ENCODE measurements at places on chromosomes 2 and 18.

DNA sequence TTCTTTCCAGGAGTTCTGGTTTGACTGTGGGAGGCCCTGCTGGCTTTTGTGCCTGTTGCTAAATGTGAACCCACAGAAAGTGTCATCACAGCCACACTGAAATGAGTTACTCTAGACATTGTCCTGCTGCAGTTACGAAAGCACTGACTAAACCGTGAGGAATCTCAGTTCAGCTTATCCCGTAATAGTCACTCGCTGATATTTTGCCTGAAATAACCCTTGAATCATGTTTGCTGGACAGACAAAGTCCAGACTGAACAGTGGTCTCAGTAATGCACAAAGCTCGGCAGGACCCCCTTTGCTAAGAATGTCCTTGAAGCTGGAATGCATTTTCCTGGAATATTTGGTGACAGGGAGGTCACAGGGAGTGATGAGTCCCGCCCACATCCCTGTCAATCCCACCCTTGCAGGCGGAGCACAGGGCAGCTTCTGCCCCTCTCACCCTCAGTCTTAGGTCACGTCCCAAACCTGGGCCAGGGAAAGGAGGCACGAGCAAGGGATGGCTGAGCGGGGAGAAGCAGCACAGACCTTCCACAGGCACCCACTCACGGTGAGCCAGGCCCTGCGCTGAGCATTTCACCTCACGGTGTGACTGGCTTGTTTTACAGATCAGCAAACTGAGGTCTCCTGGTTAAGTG, 53.4 kb downstream of the ADI1 start:
- peaks cover 30% of the 10 kb centered on the region for H3K36me3 ChIP-seq
- H3K4me1 ChIP-seq: peaks cover 32% of the 10 kb centered on the region
- no peak for DNase-seq
- H3K27me3 ChIP-seq: peaks cover 5% of the 10 kb centered on the region
- H3K27ac ChIP-seq: no peak overlapping the region

GRCh38 chr2:238996331-238997136, 148.6 kb downstream of the TWIST2 start:
- H3K27ac ChIP-seq: no peak overlapping the region
- peaks cover 29% of the 10 kb centered on the region for H3K4me1 ChIP-seq
- peaks cover 12% of the 10 kb centered on the region for H3K27me3 ChIP-seq
- H3K36me3 ChIP-seq: peaks cover 8% of the 10 kb centered on the region
- DNase-seq: no peak
- no peak overlapping the region for H3K4me3 ChIP-seq

DNA sequence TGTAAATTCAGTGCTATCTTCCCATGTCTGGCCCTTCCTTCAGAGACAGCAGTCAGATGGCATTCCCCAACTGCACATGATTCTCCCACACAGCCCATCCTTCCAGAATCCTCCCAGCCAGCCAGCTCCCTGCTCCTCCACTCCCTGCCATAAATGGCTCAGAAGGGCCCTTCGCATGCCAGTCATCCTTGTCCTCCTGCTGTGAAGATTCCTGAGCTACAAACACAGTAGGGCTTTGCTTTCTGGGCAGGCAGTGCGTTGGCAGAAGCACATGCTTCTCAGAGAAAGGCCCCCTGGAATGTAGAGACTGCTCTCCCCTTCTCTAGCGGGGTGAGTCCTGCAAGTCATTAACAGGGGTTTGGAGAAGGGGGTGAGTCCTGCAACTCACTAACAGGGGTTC, 71.9 kb downstream of the TEX51 start:
- DNase-seq: no peak
- H3K36me3 ChIP-seq: peaks cover 4% of the 10 kb centered on the region
- no peak overlapping the region for H3K27ac ChIP-seq
- H3K27me3 ChIP-seq: peaks cover 18% of the 10 kb centered on the region

GRCh38 chr2:33764551-33764950, 165.5 kb upstream of the FAM98A start:
- H3K27ac ChIP-seq: peak overlapping the region; percentile 86
- peaks cover 8% of the 10 kb centered on the region for H3K36me3 ChIP-seq
- DNase-seq: no peak
- no peaks in the 10 kb centered on the region for H3K27me3 ChIP-seq

DNA sequence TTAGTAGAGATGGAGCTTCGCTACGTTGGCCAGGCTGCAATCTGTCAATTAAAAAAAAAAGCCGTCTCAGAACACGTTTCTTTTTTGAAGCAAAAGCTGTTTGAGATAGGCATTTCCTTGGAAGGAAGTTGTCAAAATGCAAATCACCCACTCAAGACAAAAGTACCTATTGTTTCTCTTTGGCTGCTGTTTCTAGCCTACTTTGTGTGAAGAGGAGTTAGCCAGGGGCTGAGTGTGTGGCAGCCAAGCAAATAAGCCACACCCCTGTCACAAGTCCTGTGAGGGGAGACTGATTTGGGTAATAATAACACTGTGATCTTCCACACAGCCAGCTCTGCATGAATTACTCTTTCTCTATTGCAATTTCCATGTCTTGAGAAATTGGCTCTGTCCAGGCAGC, 47.4 kb upstream of the CDCA7 start:
- H3K4me3 ChIP-seq: no peak overlapping the region
- DNase-seq: no peak
- peaks cover 3% of the 10 kb centered on the region for H3K27me3 ChIP-seq
- H3K36me3 ChIP-seq: peaks cover 4% of the 10 kb centered on the region
- H3K27ac ChIP-seq: peak overlapping the region; percentile 12
- peaks cover 6% of the 10 kb centered on the region for H3K4me1 ChIP-seq

DNA sequence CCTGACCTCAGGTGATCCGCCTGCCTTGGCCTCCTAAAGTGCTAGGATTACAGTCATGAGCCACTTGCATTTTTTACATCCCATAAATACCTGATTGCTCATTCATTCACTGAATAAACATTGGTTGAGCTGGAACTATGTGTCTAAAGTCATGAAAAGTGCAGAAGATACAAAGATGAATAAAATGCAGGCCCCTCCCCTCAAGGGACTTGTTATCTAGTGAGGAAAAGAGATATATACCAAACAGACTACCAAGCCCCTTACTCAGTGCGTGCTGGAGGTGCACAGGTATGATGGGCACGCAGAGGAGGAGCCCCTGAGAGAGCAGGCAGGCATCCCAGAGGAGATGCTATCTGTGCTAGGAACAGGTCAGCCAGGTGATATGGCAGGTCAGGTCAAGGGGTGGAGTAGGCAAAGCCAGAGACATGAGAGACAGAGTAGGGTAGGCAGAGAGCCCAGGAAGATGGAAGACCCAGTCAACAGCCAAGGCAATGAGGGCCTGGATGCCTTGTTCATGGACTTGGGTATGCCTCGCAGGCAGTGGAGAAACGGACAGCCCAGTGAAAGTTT, 7.7 kb downstream of the FHL2 start:
- H3K4me3 ChIP-seq: no peak overlapping the region
- peaks cover 54% of the 10 kb centered on the region for H3K36me3 ChIP-seq
- H3K27me3 ChIP-seq: peaks cover 7% of the 10 kb centered on the region
- peak overlapping the region; percentile 64 for H3K27ac ChIP-seq
- no peak for DNase-seq

DNA sequence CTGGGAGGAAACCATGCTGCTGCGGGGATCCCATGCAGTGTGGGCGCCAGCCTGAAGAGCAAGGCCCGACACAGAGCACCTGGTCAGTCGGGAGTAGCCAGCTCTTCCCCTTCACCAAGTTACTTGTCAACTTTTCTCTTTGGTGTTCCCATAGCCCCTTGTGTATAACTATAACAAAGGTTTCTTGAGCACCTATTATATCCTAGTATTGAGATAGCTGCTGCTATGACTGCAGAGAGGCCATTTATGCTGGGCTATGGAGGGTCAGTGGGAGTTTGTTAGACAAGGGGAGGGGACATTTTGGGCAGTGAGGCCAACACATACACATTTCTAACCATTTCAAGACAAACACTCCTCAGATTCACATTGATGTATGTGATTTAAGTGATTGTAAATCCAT, 10.8 kb downstream of the HK2 start:
- peaks cover 20% of the 10 kb centered on the region for H3K36me3 ChIP-seq
- no peak overlapping the region for H3K4me3 ChIP-seq

DNA sequence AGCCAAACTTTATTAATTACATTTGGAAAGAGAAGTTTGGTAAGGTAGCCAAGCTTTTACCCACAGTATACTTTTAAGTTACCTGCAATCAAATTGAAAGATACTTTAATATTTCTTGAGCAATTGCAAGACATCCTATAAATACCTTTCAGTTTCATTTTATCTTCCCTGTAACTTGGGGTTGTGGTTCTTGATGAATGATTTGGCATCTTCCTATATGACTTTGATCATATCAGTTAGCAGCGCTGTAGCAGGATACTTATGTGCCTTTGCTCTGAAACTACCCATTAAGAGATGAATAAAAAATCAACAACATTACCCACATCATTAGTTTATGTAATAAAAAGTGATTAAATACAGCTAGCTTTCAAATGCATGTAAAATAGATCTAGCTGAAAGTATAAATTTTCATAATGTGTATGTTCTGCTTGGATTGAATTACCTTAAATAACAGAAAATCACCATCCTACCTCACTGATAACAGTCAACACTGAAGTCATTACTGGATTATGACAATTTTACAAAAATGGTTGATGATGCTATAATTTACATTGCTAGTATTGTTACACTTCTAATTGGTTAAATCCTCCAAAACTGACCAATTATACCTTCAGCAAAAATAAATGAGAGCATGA, 50.4 kb downstream of the MMADHC start:
- no peaks in the 10 kb centered on the region for H3K27me3 ChIP-seq
- no peak overlapping the region for H3K4me3 ChIP-seq
- no peak overlapping the region for H3K27ac ChIP-seq
- H3K36me3 ChIP-seq: no peaks in the 10 kb centered on the region
- H3K4me1 ChIP-seq: peaks cover 7% of the 10 kb centered on the region
- DNase-seq: no peak

DNA sequence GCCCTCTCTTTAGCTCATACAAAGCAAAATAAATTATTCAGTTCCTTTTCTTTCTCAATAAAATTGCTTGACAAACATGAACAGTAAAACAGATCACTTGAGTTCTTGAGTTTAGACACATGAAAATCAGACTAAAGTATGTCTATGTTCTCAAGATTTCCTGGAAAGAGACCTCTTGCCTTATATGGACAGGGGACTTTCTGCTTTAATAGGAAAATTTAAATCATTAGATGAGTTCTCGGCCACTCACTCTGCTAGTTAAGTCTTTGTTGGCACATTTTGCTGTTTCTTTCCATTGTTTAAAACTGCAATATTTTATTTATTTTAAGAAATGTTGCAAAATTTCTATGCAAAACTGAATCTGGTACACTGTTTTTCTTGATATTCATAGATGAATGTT, 207.8 kb downstream of the RND3 start:
- H3K27ac ChIP-seq: no peak overlapping the region
- no peak for DNase-seq
- H3K4me3 ChIP-seq: no peak overlapping the region

GRCh38 chr2:88724643-88725332, 33.3 kb downstream of the RPIA start:
- peaks cover 26% of the 10 kb centered on the region for H3K4me1 ChIP-seq
- peak overlapping the region; percentile 39 for H3K27ac ChIP-seq
- peaks cover 84% of the 10 kb centered on the region for H3K36me3 ChIP-seq
- DNase-seq: no peak
- no peaks in the 10 kb centered on the region for H3K27me3 ChIP-seq

DNA sequence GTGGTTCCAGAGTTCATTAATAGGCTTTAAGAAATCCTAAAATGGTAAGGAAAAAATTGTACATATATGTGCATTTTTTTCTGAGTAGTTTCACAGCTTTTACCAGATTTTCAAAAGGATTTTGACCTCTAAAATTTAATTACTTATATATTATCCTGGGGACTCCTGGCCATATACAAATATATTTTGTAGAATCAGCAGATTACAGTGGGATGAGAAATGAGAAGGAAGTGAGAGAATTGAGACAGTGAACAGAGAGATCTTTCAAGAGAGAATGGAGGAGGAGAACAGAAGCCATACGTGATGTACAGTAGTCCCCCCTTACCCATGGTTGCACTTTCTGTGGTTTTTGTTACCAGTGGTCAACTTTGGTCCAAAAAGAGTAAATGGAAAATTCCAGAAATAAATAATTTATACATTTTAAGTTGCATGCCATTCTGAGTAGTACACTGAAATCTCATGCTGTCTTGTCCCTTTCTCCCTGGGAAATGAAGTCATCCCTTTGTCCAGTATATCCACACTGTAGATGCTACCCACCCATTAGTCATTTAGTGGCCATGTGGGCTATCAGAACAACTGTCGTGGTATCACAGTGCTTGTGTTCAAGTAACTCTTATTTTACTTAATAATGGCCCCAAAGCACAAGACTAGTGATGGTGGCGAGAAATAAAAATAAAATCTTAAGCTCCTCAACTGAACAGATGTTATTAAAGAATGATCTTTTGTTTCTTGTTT, 130.4 kb upstream of the MYO3B start:
- H3K36me3 ChIP-seq: peaks cover 31% of the 10 kb centered on the region
- no peak overlapping the region for H3K4me3 ChIP-seq
- DNase-seq: no peak
- H3K27me3 ChIP-seq: no peaks in the 10 kb centered on the region

- no peak overlapping the region for H3K27ac ChIP-seq
- no peak for DNase-seq
- no peak overlapping the region for H3K4me3 ChIP-seq
- no peaks in the 10 kb centered on the region for H3K4me1 ChIP-seq
Measured at GRCh38 chr18:42578792-42579191, 536.7 kb downstream of the RIT2 start.

DNA sequence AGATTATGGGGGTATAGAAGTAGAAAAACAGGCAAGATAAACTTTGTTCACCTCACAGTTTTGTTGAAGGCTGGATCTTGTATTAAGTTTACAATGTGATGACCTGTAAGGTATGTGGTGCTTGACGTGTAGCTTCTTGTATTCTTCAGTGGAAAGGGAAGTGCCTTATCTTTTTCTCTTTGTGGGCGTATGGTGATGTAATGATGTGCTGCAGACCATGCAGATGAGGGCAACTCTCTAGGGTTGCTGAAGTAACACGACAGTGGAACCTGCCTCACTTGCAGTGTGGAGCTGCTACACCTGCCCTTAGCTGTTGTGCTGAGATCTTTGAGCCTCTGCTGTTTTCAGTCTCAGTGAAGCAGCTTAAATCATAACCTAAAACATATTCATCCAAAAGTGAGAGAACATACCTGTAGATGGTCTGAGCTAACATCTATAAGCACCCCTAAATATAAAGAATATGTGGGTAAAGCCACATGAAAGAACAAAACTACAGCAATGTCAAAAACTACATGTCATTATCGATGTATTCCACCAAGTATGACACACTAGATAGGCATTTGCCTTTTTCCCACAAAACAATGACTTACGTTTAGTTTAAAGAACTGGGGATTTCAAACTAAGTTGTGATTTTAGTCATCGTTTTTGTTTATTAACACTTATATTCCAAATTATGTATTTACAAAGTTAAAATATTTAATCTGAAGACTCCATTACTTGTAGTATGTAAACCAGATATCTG, 1144.1 kb downstream of the CNTNAP5 start:
- DNase-seq: no peak
- no peaks in the 10 kb centered on the region for H3K4me1 ChIP-seq
- H3K4me3 ChIP-seq: no peak overlapping the region
- H3K27ac ChIP-seq: no peak overlapping the region
- H3K27me3 ChIP-seq: peaks cover 3% of the 10 kb centered on the region
- H3K36me3 ChIP-seq: no peaks in the 10 kb centered on the region

Data from nephron progenitor cell (in vitro differentiated cells).